ENCODE measurements at places on chromosomes 7 and 10. TPM values are rescaled to one million over a fixed set of nuclear protein-coding genes. Genes with fewer than 3 reads are reported as not detected.

Gene TSPAN12
- total RNA-seq = 128 TPM

Gene OR2A7
- total RNA-seq = not detected

Gene AGBL3
- total RNA-seq = 1.4 TPM

Gene SPAM1
- not detected for total RNA-seq

Data from dermis lymphatic vessel endothelial cell (primary cell).